ENCODE measurements at places on chromosomes 4 and X.

DNA sequence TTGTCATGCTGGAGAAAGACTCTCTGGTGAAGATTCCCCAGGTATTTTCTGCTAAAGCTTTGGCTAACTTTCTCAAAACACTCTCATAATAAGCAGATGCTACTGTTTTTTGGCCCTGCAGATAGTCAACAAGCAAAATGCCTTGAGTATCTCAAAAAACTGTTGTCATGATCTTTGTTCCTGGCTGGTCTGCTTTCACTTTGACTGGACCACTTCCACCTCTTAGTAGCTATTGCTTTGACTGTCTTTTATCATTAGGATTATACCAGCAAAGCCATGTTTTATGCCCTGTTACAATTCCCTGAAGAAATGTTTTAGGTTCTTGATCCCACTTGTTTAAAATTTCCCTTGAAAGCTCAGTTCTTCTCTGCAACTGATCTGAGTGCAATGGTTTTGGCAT, 231.5 kb downstream of the SLC7A11 start:
- DNase-seq: no peak

- DNase-seq: no peak
Observed at GRCh38 chr4:173514641-173515217, 15.3 kb downstream of the HAND2 start.

GRCh38 chr4:103403619-103404018, 205.5 kb upstream of the CENPE start:
- DNase-seq: no peak

DNA sequence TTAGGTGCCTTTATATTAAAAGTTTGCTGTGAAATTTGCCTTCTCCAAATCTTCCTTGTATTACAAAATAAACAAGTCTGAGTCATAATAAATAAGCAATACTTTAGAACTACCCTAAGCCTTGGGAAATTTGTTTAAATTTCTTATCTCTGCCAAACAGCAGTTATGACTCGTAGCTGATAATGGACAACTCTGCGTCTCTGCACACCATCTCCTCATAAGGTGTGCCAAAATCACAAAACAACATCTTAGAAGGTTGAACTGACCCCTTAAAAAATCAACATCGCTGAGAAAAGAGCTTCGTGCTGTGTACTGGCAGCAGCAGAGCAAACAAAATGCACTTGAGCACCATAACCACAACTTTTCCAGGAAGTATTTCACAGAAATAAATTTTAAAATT, 22.0 kb downstream of the OR13H1 start:
- no peak for DNase-seq

DNA sequence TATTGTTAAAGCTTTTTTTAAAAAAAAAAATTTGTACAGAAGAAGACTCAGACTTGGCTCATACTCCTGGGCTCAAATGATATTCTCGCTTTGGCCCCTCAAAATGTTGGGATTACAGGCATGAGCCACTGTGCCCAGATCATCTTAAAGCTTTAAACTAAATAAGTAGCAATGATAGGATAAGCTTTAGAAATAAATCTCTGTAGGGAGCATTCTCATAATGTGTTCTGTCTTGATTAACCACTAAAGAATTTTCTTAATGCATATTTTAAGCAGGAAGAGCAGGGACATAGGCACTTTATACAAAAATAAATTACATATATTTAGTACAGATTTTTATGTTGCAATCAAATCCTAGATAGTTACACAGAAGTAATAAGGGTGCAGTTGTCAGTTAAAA, 667.2 kb downstream of the GRID2 start:
- no peak for DNase-seq

DNA sequence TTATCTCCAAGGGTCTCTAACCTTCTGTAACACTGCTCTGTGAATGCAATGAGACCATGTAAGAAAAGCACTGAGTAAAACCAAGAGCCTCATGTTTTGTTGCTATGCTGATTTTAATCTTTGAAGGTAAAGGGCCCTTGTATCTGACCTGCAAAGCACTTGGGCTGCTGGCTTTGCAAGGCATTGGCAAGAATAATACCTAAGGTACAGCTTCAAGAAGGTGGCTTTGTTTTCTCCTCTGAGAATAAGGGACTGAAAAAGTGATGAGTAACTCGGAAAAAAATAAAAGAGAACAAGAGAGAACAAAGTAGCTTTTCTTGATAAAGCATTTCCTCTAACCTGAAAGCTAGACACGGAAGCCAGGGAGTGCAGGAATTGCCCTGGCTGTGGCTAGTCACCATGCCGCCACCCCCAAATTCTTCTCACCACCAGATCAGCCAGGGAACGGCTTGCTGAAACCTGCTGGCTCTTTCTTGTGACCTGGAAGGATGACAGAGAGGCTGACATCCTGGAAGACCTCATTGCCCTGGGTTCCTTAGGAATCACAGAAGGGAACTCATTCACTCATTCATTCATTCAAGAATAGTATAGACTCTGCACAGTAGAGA, 41.8 kb upstream of the HS3ST1 start:
- peak; percentile 22 for DNase-seq

DNA sequence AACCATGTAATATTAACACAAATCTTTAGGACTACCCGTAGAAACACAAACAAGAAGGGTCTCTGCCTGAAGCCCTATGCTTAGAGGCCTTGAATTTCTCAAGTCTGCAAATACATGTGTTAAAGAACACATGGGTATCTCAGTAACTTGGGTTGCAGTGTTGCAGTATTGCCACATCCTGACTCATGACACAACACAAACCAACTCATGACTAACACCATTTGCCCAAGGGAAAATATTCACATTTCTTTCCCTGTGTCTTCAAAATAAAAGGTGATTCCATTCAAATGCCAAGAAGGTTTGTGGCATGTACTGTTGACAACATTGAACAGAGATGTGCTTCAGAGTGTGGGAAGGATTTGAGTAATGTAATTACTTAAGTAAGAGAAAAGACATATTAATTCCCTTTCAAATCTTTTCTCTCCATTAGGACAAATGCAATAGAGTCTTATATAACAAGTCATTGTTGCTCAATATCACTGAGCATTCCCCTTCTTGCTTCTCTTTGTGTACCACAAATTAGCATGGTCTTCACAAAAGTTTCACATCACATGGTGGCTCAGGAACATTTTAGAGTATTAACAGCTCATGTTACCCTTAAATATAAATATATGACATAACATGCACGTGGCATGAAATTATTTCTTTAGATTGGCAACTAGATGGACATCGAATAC, 487.1 kb downstream of the STPG2 start:
- no peak for DNase-seq

- no peak for DNase-seq
Observed at GRCh38 chrX:57647020-57647419, 33.0 kb downstream of the NLRP2B start.

Data from stimulated activated naive CD8-positive, alpha-beta T cell treated with anti-CD3 and anti-CD28 coated beads, Interleukin-15, Interleukin-2, amounts not matched to agents 100 U/mL and 50 U/mL, for 24 hours (primary cell).